Hematopoietic multipotent progenitor cell treated with erythropoietin and hydrocortisone succinate and interleukin-3 and kit ligand, for 8 days (in vitro differentiated cells): ENCODE measurements at places on chromosomes 7 and 10.

- no peak for DNase-seq
Measured at GRCh38 chr10:23186178-23186577, 5.9 kb upstream of the PTF1A start.

DNA sequence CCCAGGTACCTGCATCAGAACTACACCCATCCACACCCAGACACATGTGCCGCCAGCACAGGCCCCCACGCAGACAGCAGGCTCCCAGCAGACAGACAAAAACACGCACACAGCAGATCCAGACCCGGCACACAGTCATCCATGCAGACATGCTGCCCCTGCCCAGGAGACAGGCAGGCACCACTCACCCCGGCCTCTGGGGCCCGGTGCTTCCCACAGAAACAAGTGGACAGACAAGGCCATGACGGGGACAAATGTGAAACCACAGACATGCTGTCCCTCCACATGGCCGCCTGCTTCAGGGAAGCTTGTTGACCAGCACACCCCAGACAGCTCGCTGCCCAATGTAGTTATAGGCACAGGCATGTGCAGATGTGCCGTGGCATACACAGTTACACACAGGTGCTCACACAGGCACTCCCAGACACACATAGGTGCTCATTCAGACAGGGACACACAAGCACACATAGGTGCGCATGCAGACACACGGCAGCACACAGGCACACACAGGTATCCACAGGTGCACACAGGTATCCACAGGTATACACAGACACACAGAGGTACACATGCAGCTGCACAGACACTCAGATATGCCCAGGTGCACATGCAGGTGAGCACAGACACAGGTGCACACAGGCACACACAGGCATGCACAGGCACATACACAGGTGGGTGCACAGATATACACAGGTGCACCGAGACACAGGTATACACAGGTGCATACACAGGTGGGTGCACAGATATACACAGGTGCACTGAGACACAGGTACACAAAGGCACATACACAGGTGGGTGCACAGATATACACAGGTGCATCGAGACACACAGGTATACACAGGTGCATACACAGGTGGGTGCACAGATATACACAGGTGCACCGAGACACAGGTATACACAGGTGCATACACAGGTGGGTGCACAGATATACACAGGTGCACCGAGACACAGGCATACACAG is 10.5 kb upstream of the SCART1 start:
- no peak for DNase-seq

- no peak for DNase-seq
Measured at GRCh38 chr10:73893426-73893825, 17.5 kb upstream of the PLAU start.

- no peak for DNase-seq
Measured at GRCh38 chr7:14902589-14903067, at the start of gene DGKB. DGKB (minus strand) TSS chr7:14902751.

DNA sequence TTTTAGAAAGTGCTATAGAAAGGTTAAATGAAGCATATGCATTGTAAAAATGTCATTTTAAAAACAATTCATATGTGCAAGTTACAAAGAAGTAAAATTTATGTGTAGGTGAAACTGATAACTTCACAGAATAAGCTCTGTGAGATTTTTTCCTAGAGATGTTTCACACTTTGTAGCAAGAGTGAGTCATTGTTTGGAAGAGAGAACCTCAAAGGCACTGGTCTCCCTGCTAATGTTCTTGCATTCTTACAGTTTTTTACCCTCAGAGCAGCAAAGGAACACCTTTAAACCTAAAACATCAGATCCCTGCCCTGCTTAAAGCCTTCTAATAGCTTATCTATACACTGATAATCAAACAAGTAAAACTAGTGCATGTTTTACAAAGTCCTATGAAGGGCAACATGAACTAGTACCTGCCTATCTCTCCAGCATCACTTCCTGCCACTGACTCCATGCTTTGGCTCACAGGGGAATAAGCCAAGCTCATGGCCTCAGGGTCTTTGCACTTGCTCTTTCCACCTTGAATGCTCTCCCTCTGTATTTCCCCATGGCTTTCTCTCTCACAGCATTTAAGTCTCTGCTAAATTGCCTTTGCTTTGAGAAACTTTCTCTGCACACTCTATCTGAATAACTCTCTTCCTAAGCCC is 997.0 kb downstream of the GATA3 start:
- DNase-seq = no peak

DNA sequence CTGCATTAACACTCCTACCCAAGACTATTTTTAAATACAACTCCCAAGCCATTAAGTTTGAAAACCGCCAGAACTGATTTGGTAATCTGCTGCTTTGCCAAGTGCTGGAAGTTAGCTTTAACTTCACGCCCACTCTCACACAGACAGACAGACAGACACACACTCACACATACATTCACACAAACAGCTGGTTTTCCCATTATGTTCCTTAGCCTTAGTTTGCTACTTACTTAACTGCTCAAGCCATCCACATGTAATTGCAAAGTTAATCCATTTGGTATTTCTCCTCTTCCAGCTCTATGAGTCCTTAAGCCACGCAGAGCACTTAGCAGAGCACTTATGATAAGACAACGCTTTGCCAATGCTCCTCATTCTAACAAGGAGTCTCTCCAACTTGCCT is 8.3 kb downstream of the COBL start:
- DNase-seq = no peak

DNA sequence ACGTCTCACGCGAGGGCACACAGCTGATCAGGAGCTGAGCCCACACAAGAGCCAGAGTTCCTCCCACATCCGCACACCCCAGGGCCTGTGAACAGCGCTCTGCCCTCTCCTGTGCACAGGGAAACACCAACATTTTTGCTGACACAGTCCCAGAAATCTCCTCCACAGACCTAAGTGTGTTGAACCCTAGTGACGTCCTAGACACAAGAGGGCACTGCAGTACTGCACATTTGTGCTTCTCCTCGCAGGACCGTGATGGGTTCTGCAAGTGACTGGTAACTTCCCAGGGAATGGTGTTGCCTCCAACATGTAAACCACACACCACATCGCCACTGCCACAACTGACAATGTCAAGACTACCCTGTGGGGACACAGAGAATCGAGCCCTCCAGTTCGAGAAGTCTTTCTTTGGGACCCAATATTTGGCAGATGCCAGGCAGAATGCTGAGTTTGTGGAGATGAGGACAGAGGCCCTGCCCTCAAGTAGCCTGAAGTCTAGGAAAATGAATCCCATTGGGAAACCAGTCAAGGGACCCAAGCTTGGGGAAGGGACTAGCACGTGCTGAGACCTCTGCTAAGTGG is 170.3 kb downstream of the PAXIP1 start:
- DNase-seq = peak; percentile 28
